Effector memory CD8-positive, alpha-beta T cell (primary cell): ENCODE measurements at places on chromosomes 6 and 20.
A peak's percentile ranks its signal among the peaks of the same experiment; 100 is the strongest.

- H3K36me3 ChIP-seq = peaks cover 6% of the 10 kb centered on the region
- no peaks in the 10 kb centered on the region for H3K27me3 ChIP-seq
- no peak overlapping the region for H3K27ac ChIP-seq
- no peak overlapping the region for H3K4me3 ChIP-seq
- no peak for DNase-seq
Measured at GRCh38 chr6:35054106-35054742, 86.9 kb downstream of the TCP11 start.

DNA sequence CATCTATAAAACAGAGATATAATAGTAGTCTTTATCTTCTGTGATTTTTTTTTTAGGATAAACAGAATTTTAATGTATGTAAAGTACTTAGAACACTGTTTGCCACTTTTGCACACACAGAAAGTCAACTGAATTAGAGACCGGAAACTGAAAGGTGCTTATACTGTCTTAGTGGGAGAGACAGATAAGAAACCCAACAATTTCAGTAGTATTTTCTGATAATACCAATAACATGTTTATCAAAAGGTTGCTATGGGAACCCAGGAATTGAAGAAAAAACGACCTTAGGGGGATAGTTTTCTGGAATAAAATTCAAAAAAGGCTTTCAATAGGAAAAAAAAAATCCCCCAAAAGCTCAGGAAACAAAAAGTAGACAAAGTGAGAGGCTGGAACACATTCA, 138.6 kb downstream of the BCKDHB start:
- DNase-seq = no peak
- H3K4me3 ChIP-seq = no peak overlapping the region
- no peaks in the 10 kb centered on the region for H3K27me3 ChIP-seq
- H3K36me3 ChIP-seq = no peaks in the 10 kb centered on the region
- H3K27ac ChIP-seq = no peak overlapping the region
- peaks cover 2% of the 10 kb centered on the region for H3K4me1 ChIP-seq

- H3K36me3 ChIP-seq = no peaks in the 10 kb centered on the region
- no peaks in the 10 kb centered on the region for H3K4me1 ChIP-seq
- H3K27ac ChIP-seq = no peak overlapping the region
- H3K27me3 ChIP-seq = no peaks in the 10 kb centered on the region
Measured at GRCh38 chr6:141700819-141701218, 431.9 kb upstream of the GJE1 start.

GRCh38 chr6:6224933-6225486, 95.5 kb downstream of the F13A1 start:
- no peak overlapping the region for H3K27ac ChIP-seq
- H3K36me3 ChIP-seq = no peaks in the 10 kb centered on the region
- peaks cover 64% of the 10 kb centered on the region for H3K27me3 ChIP-seq
- no peak for DNase-seq
- no peak overlapping the region for H3K4me3 ChIP-seq
- no peaks in the 10 kb centered on the region for H3K4me1 ChIP-seq

GRCh38 chr6:127514773-127515227, 4.3 kb downstream of the MTCL3 start:
- peak overlapping the region; percentile 89 for H3K4me3 ChIP-seq
- peaks cover 5% of the 10 kb centered on the region for H3K36me3 ChIP-seq
- peak overlapping the region; percentile 53 for H3K27ac ChIP-seq
- DNase-seq = peak; percentile 9
- H3K27me3 ChIP-seq = peaks cover 13% of the 10 kb centered on the region

DNA sequence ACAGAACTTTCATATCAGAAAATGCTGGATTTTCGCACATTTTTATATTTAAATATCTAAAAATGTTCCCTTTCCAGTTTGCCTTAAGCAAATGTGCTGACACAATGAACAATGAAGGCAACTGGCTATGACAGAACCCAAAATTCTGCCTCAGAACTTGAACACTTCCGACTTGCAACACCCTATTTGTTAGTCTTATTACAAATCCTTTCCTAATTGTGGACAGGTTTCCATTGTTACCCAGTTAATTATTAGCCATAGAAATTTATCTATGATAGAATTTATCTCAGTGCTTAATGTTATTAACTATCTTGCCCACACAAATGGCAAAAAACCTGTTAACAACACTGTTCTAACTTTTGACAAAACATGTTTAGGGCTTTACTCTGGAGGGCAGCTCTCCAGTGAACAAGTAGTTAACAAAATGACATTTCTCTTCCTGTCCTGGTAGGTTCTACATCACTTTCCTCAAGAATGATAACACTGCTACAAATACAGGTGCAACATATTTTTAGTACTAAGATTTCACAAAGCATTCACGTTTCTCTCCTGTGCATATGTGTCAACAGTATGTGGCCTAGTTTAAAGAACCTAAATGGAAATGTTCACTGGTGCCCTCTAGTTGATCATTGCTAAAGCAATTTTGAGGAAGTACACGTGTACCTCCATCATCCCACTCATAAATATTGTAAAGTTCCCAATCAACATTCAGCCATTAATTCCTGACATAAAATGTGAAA, 58.4 kb downstream of the HIVEP2 start:
- H3K27me3 ChIP-seq = no peaks in the 10 kb centered on the region
- H3K27ac ChIP-seq = peak overlapping the region; percentile 86
- peak overlapping the region; percentile 56 for H3K4me3 ChIP-seq
- H3K36me3 ChIP-seq = no peaks in the 10 kb centered on the region
- no peak for DNase-seq

DNA sequence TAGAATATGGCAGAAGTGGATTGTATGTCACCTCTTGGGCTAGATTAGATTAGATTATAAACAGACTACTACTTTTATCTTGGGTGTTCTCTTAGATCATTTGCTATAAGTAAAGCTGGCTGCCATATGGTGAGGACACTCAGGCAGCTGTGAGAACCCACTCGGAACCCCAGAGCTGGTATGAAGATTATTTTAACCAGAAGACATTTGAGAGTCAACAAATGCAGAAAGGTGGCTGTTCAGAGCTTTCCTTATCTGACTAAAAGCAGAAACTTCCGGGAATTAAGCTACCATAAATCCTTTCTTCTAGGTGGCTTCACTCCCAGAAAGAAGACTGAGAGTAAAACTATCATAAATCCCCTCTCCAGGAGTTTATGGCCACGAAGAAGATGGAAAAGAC, 91.9 kb downstream of the RNGTT start:
- DNase-seq = no peak
- H3K36me3 ChIP-seq = peaks cover 3% of the 10 kb centered on the region
- no peak overlapping the region for H3K4me3 ChIP-seq

DNA sequence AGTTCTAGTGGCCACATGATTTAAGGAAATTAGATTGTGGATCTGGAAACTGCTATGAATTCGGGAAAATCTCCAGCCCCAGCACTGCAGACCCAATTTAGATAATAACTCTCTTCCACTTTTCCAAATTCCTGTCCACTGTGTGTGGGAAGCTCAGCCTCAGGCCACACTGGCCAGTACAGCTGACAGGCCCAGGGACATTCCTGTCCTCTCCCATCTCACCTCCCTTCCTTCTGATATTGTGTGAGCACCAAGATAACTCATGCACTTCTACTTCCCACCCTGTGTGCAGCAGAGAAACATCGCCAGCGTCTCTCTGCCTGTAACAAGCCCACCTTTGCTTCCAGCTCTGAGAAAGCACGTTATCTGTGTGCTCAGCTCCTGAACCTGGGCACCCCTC, 145.1 kb upstream of the RREB1 start:
- no peak overlapping the region for H3K27ac ChIP-seq
- no peaks in the 10 kb centered on the region for H3K36me3 ChIP-seq
- H3K27me3 ChIP-seq = peaks cover 13% of the 10 kb centered on the region
- DNase-seq = no peak
- no peak overlapping the region for H3K4me3 ChIP-seq

- H3K4me3 ChIP-seq = no peak overlapping the region
- H3K4me1 ChIP-seq = no peaks in the 10 kb centered on the region
- no peak for DNase-seq
- no peaks in the 10 kb centered on the region for H3K27me3 ChIP-seq
- no peaks in the 10 kb centered on the region for H3K36me3 ChIP-seq
Measured at GRCh38 chr6:66210964-66211363, 503.9 kb upstream of the EYS start.

DNA sequence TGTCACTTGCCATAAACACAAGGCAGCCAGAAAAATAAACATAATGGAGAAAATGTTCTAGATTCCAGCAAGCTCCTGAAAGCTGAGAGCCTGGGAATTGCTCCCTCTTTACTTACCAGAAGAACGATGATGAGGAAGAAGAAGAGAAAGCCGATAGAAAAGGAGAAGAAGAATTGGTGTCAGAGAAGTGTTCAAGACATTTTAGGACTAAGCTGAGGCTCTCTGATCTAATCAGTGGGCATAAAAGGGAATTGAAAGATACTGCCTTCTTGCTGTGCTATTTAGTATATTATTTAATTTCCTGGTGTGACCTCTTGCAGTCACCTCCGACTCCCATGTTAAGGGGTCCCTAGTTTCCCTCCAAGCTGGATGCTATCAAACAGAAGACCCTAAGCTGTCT, 316.6 kb upstream of the JARID2 start:
- H3K27ac ChIP-seq = peak overlapping the region; percentile 11
- H3K36me3 ChIP-seq = no peaks in the 10 kb centered on the region
- H3K27me3 ChIP-seq = peaks cover 19% of the 10 kb centered on the region
- no peak for DNase-seq
- H3K4me3 ChIP-seq = no peak overlapping the region

DNA sequence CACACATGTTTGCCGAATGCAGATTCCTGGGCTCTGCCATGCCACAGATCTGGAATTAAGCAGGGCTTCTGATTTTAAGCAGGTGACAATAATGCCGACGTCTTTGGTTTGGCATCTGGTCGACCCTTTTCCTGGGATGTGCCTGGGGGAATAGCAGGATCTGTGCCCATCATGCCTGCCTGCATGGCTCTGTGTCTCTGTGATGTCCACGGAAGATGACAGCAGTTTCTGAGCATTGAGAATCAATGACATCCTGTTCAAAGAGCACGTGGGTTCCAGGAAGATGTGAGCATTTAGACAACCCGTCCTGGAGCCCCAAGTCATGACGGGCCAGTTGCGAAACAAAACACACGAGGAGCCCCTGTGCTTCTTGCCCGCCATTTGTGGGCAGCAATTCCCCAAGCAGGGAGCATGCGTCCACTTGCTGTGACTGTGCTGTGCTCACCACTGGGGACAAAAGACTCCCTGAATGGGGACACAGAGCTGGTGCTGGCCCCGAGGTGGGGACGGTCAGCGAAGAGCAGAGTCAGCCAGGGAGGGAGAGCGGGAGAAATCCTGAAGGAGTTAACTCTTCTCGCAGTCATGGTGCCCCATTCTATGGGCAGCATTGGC, 110.1 kb downstream of the ERMARD start:
- no peak overlapping the region for H3K4me3 ChIP-seq
- DNase-seq = no peak
- H3K27me3 ChIP-seq = no peaks in the 10 kb centered on the region
- H3K27ac ChIP-seq = no peak overlapping the region
- H3K4me1 ChIP-seq = peaks cover 24% of the 10 kb centered on the region

- H3K36me3 ChIP-seq = no peaks in the 10 kb centered on the region
- H3K27ac ChIP-seq = no peak overlapping the region
- H3K27me3 ChIP-seq = no peaks in the 10 kb centered on the region
- peaks cover 22% of the 10 kb centered on the region for H3K4me1 ChIP-seq
- no peak for DNase-seq
Measured at GRCh38 chr6:157483770-157484169, 102.8 kb downstream of the ZDHHC14 start.

GRCh38 chr6:110756817-110757216, 58.5 kb downstream of the CDK19 start:
- H3K4me1 ChIP-seq = peaks cover 18% of the 10 kb centered on the region
- DNase-seq = no peak
- no peak overlapping the region for H3K27ac ChIP-seq
- H3K4me3 ChIP-seq = no peak overlapping the region

DNA sequence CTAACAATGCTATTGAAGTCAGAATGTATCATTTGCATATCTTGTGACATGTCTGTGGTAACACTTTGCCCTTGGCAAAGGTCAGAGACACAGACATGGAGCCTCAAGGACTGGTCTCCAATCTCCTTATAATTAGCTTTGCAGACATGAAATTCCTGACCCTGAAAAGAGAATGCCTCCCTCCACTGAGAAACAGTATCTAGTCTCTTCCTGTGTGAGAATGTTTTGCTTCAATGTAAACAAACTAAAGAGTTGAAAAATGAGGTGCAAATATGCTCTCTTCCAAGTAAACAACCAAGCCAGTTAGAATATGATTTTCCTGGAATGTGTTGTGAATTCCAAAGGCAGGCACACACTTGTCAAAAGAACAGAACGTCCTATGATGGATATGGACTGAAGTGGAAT, 407.1 kb upstream of the MARCKS start:
- no peaks in the 10 kb centered on the region for H3K36me3 ChIP-seq
- H3K27me3 ChIP-seq = peaks cover 5% of the 10 kb centered on the region
- H3K4me1 ChIP-seq = no peaks in the 10 kb centered on the region
- no peak overlapping the region for H3K4me3 ChIP-seq
- no peak overlapping the region for H3K27ac ChIP-seq
- no peak for DNase-seq

GRCh38 chr20:23970049-23970448, 18.5 kb downstream of the GGTLC1 start:
- DNase-seq = no peak
- H3K36me3 ChIP-seq = no peaks in the 10 kb centered on the region
- H3K4me1 ChIP-seq = no peaks in the 10 kb centered on the region

DNA sequence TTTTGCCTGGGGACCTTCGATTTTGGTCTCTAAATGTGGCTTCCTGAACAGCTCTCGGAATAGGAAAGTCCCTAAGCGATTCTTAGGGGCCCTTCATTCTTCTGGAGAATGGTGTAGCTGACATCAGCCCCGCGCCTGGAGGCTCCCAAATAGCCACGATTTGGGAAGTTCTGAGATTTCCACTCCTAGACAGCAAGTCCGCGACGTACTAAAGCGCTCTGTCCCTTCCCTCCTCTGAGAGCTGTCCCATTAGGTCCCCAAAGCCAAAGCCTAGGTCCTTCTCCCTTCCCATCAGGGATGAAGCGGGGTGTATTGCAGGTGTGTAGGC, 756 bp downstream of the MOXD1 start:
- peaks cover 5% of the 10 kb centered on the region for H3K4me1 ChIP-seq
- H3K36me3 ChIP-seq = no peaks in the 10 kb centered on the region
- peaks cover 39% of the 10 kb centered on the region for H3K27me3 ChIP-seq
- peak overlapping the region; percentile 52 for H3K4me3 ChIP-seq
- no peak overlapping the region for H3K27ac ChIP-seq
- no peak for DNase-seq

GRCh38 chr20:34530342-34530741, 14.1 kb downstream of the DYNLRB1 start:
- peaks cover 17% of the 10 kb centered on the region for H3K4me1 ChIP-seq
- no peak overlapping the region for H3K4me3 ChIP-seq
- H3K36me3 ChIP-seq = peaks cover 60% of the 10 kb centered on the region
- H3K27me3 ChIP-seq = no peaks in the 10 kb centered on the region
- DNase-seq = no peak

DNA sequence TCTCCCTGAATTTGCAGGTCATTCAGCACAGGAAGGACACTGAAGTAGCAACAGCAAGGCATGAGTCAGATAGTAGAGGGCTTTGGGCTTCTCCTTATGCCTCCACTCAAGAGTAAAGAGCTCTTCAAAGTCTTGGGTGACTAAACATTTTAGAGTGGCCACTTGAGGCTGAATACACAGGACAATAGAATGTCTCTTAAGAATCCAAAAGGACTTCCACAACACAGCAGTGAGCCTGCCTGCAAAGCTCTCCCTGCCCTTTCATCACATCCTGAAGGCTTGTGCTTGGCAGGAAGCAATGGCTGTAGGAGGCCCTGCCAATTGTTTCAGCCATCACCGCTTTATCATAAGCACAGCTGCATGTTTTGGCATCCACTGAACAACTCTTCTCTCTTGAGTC, 36.8 kb downstream of the FOXQ1 start:
- no peaks in the 10 kb centered on the region for H3K4me1 ChIP-seq
- H3K4me3 ChIP-seq = no peak overlapping the region
- H3K27me3 ChIP-seq = peaks cover 60% of the 10 kb centered on the region
- DNase-seq = no peak
- H3K27ac ChIP-seq = no peak overlapping the region
